Activated CD4-positive, alpha-beta T cell treated with anti-CD3 and anti-CD28 coated beads for 36 hours (primary cell): ENCODE measurements at places on chromosomes 13 and 19. TPM values are rescaled to one million over a fixed set of nuclear protein-coding genes. Genes with fewer than 3 reads are reported as not detected.

The MEGF8 gene
- 5.2 TPM for total RNA-seq

The ABCC4 gene
- total RNA-seq = 9.5 TPM

The CALR3 gene
- total RNA-seq = not detected

The NAPSA gene
- 44.0 TPM for total RNA-seq

The ATP4A gene
- total RNA-seq = not detected

The GDF15 gene
- total RNA-seq = not detected

The OR1I1 gene
- not detected for total RNA-seq

The ZNF492 gene
- total RNA-seq = 3.5 TPM
